Activated T-helper 1 cell treated with anti-CD3 and anti-CD28 coated beads, Interleukin-2, amount 50 U/mL, for 16 hours (primary cell): ENCODE measurements at places on chromosomes 3 and 15.

- DNase-seq: no peak
Observed at GRCh38 chr15:92631721-92632120, 23.9 kb downstream of the FAM174B start.

DNA sequence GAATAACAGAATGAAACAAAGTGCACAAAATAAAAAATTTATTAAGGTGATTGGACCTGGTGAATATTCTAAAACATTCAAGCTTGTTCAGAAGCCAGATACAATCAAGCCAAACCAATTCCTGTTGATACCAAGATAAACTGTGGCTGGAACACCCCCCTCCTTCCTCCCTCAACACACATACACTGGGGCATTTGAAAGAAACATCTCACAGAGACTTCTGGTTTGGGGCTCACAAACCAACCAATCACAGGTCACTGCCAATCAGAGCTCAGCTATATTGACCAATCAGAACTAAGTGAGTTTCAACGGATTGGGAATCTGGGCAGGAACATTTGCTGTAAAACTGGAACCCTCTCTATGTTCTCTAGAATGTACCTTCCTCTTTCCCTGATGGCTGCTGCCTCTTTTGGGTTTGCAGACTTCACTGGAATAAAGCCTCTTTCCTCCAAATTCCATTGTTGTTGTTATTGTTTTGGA, 340.6 kb upstream of the GOLIM4 start:
- DNase-seq: no peak

DNA sequence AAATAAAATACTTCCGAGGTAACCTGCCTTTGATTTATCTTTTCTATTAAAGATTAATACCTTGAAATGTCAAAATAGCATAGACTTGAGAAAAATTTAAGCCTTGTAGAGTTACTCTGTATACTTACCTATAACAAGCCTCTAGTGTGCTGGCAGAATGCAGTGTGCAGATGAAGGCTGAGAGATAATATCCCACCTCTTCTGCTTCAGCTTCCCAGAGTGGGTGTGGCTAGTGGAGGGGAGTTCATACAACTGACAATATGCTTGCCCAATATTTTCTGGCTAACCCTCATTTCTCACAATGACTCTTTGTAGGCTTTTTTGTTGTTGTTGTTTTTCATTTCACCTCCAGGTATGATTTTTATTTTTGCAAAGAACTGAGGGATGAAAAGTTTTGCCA, 15.7 kb upstream of the ZBTB20 start:
- no peak for DNase-seq

DNA sequence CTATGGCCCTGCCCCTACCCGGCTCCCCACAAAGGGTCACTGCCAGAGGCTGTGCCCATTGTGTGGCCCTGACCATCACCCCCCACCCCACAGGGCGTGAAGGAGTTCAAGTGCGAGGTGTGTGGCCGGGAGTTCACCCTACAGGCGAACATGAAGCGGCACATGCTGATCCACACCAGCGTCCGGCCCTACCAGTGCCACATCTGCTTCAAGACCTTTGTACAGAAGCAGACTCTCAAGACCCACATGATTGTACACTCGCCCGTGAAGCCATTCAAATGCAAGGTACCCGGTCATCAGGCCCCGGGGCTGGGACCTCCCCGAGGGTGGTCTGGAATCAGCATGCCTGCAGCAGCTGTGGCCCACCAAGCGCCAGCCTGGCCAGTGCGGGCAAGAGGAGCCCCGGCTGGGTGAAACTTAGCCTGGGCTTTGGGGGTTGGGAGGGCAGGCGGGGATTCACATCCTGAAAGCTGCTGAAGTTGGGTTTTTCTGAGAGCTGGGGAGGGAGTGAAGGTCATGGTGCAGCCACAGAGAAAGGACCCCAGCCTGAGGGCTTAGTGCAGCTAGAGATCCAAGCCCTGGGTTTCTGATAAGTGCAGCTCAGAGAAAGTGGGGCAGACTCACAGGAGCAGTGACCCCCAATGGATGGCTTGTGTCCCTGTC, 29.2 kb downstream of the IDH2 start:
- no peak for DNase-seq

DNA sequence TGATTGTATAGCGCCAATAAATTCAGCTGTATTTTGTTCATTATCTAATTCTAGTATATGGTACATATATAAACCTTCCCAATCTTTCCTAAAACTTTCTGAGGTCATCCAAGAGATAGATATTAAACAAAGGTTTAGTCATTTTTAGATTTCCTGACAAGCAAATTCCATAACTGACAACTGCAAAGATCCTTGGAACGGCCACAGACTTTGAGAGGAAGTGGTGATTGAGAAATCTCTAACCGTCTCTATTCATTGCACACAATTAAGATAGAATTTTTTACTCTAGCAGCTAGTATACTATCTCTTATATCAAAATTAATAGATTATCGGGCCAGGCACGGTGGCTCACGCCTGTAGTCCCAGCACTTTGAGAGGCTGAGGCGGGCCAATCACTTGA, 4.7 kb downstream of the CSNK1G1 start:
- DNase-seq: no peak

DNA sequence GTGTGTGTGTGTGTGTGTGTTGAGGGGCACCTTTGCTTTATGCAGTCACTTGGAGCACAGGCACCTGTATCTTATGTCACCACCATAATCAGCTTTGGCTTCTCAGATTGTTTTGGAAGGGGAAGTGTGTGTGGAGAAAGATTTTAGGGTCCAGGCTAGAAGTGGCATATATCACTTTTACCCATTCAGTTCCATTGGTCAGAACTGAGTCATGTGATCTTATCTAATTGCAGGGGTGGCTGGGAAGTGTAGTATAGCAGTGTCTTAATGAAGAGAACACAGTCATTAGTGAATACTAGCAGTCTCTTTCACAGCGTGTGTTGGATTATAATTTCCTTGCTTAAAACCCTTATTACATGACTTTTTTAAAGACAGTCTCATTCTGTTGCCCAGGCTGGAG, 20.6 kb downstream of the NCK1 start:
- DNase-seq: no peak

- DNase-seq: no peak
Observed at GRCh38 chr15:41969851-41970431, 2.4 kb downstream of the EHD4 start.

- DNase-seq: no peak
Observed at GRCh38 chr15:95162531-95162930, 931.2 kb downstream of the MCTP2 start.

DNA sequence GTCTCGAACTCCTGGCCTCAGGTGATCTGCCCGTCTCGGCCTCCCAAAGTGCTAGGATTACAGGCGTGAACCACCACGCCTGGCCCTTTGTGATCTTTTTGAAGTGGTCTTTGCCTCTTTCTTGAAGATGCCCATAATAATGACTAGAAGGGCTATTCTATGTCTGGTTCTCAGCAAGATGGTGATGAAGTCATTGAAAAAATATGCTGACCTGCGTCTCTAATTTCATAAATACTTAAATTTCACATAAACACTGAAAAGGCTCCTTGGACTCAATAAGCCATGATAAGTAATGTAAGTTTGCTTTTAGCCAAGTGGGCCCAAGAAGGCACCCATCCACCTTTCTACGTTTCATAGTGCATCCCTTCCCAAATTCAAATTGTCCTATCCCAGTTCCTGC, 775 bp upstream of the MAPK6 start:
- no peak for DNase-seq
